ENCODE measurements at places on chromosomes 2 and 18.

- no peaks in the 10 kb centered on the region for H3K27me3 ChIP-seq
- peaks cover 78% of the 10 kb centered on the region for H3K36me3 ChIP-seq
- DNase-seq, result no peak
Observed at GRCh38 chr2:112572005-112572404, 12.4 kb upstream of the CHCHD5 start.

- H3K36me3 ChIP-seq, result no peaks in the 10 kb centered on the region
- no peaks in the 10 kb centered on the region for H3K4me1 ChIP-seq
- no peak overlapping the region for H3K4me3 ChIP-seq
- no peak overlapping the region for H3K27ac ChIP-seq
Observed at GRCh38 chr2:156147594-156148330, 184.8 kb downstream of the NR4A2 start.

- no peak for DNase-seq
- H3K36me3 ChIP-seq, result no peaks in the 10 kb centered on the region
- no peaks in the 10 kb centered on the region for H3K4me1 ChIP-seq
Observed at GRCh38 chr18:72651033-72651432, 106.9 kb upstream of the CBLN2 start.

GRCh38 chr2:165645930-165646831 lies 147.9 kb downstream of the GALNT3 start:
- H3K36me3 ChIP-seq, result no peaks in the 10 kb centered on the region
- no peak for DNase-seq
- no peak overlapping the region for H3K4me3 ChIP-seq

- peaks cover 51% of the 10 kb centered on the region for H3K27me3 ChIP-seq
- no peak within 1 kb of the TSS for H3K27ac ChIP-seq
- peaks cover 23% of the 10 kb centered on the region for H3K4me1 ChIP-seq
- H3K4me3 ChIP-seq, result peak within 1 kb of the TSS; percentile 77
- no peaks in the 10 kb centered on the region for H3K36me3 ChIP-seq
Observed at GRCh38 chr2:27262379-27263286, at the start of gene SLC30A3. TSS of gene SLC30A3 (minus strand) at chr2:27263047. CDS start at chr2:27262906, 141 bp downstream.

- no peak overlapping the region for H3K27ac ChIP-seq
- H3K4me1 ChIP-seq, result no peaks in the 10 kb centered on the region
- H3K27me3 ChIP-seq, result no peaks in the 10 kb centered on the region
- no peak for DNase-seq
- H3K36me3 ChIP-seq, result no peaks in the 10 kb centered on the region
- H3K4me3 ChIP-seq, result no peak overlapping the region
Observed at GRCh38 chr18:42404151-42404550, 449.1 kb downstream of the PIK3C3 start.

DNA sequence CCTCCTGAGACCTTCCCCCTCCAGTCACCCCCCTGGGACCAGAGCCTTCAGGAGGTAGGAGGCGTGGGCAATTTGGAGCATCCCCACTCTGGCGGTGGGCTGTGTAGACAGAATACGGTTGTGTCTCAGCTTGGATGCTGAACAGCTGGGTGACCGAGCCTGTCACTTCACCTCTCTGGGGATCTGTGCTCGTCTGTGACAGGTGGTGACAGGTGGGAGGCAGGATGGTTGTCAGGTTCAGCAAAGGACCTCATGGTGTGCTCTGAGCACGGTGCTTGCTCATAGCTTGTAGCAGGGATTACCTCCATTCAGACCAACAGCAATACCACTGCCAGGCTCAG lies 186.5 kb upstream of the HS6ST1 start:
- H3K27ac ChIP-seq, result no peak overlapping the region
- DNase-seq, result no peak
- H3K27me3 ChIP-seq, result peaks cover under 1% of the 10 kb centered on the region
- H3K36me3 ChIP-seq, result no peaks in the 10 kb centered on the region
- no peaks in the 10 kb centered on the region for H3K4me1 ChIP-seq

GRCh38 chr2:160174322-160174721 lies 25.8 kb downstream of the ITGB6 start:
- no peaks in the 10 kb centered on the region for H3K4me1 ChIP-seq
- H3K4me3 ChIP-seq, result no peak overlapping the region
- no peaks in the 10 kb centered on the region for H3K27me3 ChIP-seq
- no peaks in the 10 kb centered on the region for H3K36me3 ChIP-seq
- H3K27ac ChIP-seq, result no peak overlapping the region
- no peak for DNase-seq

GRCh38 chr2:33494155-33494779 lies 17.8 kb downstream of the RASGRP3 start:
- H3K4me1 ChIP-seq, result peaks cover 39% of the 10 kb centered on the region
- H3K4me3 ChIP-seq, result no peak overlapping the region
- H3K27me3 ChIP-seq, result peaks cover 8% of the 10 kb centered on the region
- H3K27ac ChIP-seq, result no peak overlapping the region

GRCh38 chr2:79271456-79271855 lies 111.9 kb upstream of the REG3A start:
- no peaks in the 10 kb centered on the region for H3K4me1 ChIP-seq
- no peak overlapping the region for H3K4me3 ChIP-seq
- H3K27me3 ChIP-seq, result no peaks in the 10 kb centered on the region
- no peak for DNase-seq
- H3K36me3 ChIP-seq, result no peaks in the 10 kb centered on the region

DNA sequence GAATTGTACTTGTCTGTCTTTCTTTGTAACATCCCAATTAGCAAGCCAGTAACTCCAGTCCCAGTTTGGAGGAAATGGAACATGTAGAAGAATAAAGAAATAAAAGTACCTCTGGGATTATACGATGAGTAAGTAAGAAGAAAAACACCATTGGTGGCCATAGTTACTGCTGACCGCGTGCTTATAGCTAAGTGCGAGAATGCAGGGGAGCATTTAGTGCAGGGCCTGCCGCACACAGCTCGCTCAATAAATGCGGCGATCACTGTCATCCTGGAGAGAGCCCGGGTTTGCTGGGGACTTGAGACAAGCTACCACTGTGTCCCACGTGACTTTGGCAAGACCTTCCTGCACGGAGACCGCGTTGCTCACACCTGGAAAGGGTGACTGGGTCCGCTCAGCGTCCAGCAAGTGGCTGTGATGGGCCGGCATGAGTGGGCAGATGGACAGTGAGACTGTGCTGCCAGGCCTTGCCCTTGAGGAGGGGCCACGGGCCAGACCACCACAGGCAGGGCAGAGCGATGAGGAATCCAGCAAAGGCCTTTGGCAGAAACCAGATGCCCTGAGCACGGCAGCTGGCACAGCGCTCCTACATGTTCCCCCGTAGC lies 54.8 kb downstream of the ADI1 start:
- no peak overlapping the region for H3K27ac ChIP-seq
- no peak for DNase-seq
- no peaks in the 10 kb centered on the region for H3K27me3 ChIP-seq
- H3K36me3 ChIP-seq, result peaks cover 20% of the 10 kb centered on the region
- no peak overlapping the region for H3K4me3 ChIP-seq
- peaks cover 8% of the 10 kb centered on the region for H3K4me1 ChIP-seq

DNA sequence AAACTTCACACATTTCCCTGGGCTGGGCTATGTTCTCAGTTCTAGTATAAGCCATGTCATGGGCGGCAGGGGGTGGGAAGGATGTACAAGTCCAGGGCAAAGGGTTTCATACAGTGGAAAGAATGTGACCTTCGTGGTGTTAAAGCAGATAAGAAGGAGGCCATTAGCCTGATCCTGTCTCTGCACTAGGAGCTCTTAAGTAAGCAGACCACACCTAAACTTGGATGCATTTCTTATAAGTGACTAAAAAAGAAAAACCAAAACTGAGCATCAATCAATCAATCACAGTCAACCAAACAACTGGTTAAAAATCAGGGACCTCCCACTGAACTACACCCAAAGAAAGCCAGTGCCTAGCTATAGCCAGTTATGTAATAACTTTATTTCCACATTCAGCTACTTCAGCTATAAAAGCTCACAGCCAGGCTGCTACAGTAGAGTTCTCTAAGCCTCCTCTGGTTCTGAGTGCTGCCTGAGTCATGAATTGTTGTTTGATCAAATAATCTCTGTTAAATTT lies 46.8 kb upstream of the RIOK3 start:
- DNase-seq, result no peak
- H3K36me3 ChIP-seq, result peaks cover 4% of the 10 kb centered on the region
- no peak overlapping the region for H3K27ac ChIP-seq

- H3K4me1 ChIP-seq, result no peaks in the 10 kb centered on the region
- no peak for DNase-seq
- H3K4me3 ChIP-seq, result no peak overlapping the region
- peaks cover 12% of the 10 kb centered on the region for H3K27me3 ChIP-seq
Observed at GRCh38 chr2:206647985-206648384, 5.7 kb downstream of the FAM237A start.

DNA sequence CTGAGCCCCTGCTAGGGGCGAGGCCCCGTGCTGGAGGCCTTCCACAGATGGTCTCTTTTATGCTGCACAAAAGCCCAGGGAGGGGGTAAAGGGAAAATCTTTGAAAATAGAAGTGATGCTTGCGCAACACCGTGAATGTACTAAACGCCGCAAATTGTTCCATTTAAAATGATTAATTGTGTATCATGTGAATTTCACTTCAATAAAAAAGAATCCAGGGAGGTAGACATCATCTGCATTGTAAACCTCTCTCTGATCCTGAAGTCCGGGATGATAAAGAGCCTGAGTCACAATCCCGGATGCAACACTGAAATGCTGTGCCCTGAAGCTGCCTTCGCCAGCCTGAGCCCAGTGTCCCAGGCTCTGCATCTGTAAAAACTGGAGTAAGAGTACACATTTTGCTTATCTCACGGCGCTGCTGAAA lies 107.7 kb upstream of the PPP1CB start:
- H3K27ac ChIP-seq, result no peak overlapping the region
- H3K4me1 ChIP-seq, result peaks cover 19% of the 10 kb centered on the region
- H3K4me3 ChIP-seq, result no peak overlapping the region
- no peak for DNase-seq
- no peaks in the 10 kb centered on the region for H3K36me3 ChIP-seq
- no peaks in the 10 kb centered on the region for H3K27me3 ChIP-seq

DNA sequence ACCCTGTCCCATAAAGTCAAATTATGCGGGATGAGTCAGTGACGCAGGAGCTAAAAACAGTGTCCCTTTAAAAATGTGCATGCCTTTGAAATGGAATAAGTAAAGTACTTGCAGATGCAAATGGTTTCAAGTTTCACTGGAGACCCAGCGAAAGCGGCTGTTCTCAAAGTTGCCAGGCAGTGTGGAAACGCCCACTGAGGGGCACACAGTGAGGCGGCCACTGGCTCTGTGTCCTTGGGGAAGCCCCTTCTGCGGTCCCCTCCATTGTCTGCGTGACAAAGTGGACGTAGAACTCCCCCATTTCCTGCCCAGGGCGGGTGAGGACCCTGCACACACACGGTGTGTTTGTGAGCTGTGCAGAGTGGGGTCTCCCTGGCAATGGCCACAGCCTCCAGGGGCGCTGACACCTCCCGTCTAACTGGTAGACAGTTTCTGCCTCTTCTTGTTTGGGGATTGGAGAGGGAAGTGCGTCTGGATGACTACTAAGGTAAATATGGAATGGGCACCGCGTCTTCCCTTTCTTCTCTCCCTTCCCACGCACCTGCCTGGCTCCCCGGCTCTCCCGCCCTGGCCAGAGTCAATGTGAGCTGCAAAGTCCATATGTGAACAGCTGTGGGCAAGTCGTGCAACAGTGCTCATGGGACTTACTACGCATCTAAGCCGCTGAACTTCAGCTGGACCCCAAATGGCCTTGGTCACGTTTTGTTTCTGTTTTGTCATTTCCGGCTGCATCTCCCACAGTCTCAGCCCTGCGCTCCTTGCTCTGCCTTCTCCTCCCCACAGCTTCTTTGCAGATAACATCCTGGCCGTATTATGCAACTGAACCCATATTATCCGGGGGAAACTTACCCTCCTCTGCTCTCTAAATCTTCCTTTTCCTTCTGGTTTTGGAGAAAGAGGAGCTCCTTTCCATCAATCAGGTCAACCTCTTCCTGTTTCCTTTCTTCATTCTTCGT lies 33.7 kb upstream of the ZNF516 start:
- peaks cover 27% of the 10 kb centered on the region for H3K27me3 ChIP-seq
- DNase-seq, result no peak
- H3K27ac ChIP-seq, result no peak overlapping the region
- H3K36me3 ChIP-seq, result no peaks in the 10 kb centered on the region
- H3K4me3 ChIP-seq, result peak overlapping the region; percentile 57
- peaks cover 6% of the 10 kb centered on the region for H3K4me1 ChIP-seq

- H3K36me3 ChIP-seq, result no peaks in the 10 kb centered on the region
- no peaks in the 10 kb centered on the region for H3K27me3 ChIP-seq
- no peak for DNase-seq
- H3K4me1 ChIP-seq, result no peaks in the 10 kb centered on the region
- no peak overlapping the region for H3K4me3 ChIP-seq
Observed at GRCh38 chr2:136022396-136023146, 37.1 kb upstream of the DARS1 start.

- DNase-seq, result no peak
- H3K27ac ChIP-seq, result peak overlapping the region; percentile 81
- H3K27me3 ChIP-seq, result no peaks in the 10 kb centered on the region
Observed at GRCh38 chr2:224764565-224765236, 48.5 kb upstream of the CCDC195 start.

DNA sequence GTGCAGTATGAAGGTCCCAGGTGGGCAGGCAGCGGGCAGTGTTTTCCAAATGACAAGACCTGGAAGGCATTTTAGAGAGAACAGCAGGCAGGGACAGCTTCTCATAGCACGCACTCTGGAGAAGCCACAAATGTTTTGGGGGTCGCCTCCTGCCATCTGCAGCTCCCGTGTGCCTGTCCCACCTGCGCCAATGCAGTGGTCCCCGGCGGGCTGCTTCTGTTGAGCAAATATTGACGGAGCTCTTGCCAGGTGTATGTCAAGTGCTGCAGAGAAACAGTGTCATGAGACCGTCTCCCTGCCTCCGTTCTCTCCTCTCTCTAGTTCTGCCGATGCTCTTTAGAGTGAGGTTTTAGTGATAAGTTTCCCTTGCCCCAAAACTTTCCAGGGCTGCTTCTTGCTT lies 174.8 kb downstream of the LDLRAD4 start:
- no peak overlapping the region for H3K27ac ChIP-seq
- no peak overlapping the region for H3K4me3 ChIP-seq
- peaks cover 7% of the 10 kb centered on the region for H3K4me1 ChIP-seq
- H3K27me3 ChIP-seq, result no peaks in the 10 kb centered on the region
- DNase-seq, result no peak

- H3K27ac ChIP-seq, result no peak overlapping the region
- peak overlapping the region; percentile 78 for H3K4me3 ChIP-seq
- H3K36me3 ChIP-seq, result peaks cover 3% of the 10 kb centered on the region
- peaks cover 28% of the 10 kb centered on the region for H3K27me3 ChIP-seq
Observed at GRCh38 chr2:207770602-207771404, 1.1 kb upstream of the FZD5 start.

GRCh38 chr2:140643761-140644187 lies 1487.0 kb downstream of the LRP1B start:
- no peak overlapping the region for H3K4me3 ChIP-seq
- H3K27me3 ChIP-seq, result no peaks in the 10 kb centered on the region
- no peaks in the 10 kb centered on the region for H3K4me1 ChIP-seq
- no peak for DNase-seq
- H3K36me3 ChIP-seq, result no peaks in the 10 kb centered on the region

- H3K4me1 ChIP-seq, result peaks cover 89% of the 10 kb centered on the region
- H3K4me3 ChIP-seq, result peak overlapping the region; percentile 74
- peak overlapping the region; percentile 100 for H3K27ac ChIP-seq
- peaks cover 38% of the 10 kb centered on the region for H3K36me3 ChIP-seq
- no peaks in the 10 kb centered on the region for H3K27me3 ChIP-seq
Observed at GRCh38 chr2:197293252-197294007, 17.1 kb downstream of the ANKRD44 start.
